ENCODE measurements at places on chromosomes 1 and 21.

DNA sequence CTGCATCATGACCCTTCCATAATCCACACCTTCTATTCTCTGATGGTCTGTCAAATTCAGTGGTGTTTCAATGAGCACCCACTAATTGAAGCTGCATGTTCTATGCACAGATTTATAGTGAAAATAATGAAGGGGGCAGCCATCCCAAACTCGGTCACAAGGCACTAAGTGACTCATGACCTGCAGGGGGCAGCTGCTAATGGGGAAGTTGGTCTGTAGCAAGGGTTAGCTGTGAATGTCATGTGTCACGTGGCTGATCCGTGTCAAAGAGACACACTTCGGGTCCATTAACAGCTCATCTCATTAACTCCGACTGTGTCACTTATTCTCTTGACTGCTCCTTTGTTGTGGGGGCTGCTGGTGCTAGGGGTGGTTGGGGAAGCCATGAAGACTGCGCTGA, 306.6 kb downstream of the PCP4 start:
- no peak for DNase-seq

GRCh38 chr1:49052102-49052501, 275.4 kb upstream of the BEND5 start:
- no peak for DNase-seq

- no peak for DNase-seq
Observed at GRCh38 chr1:47036764-47037163, 13.3 kb downstream of the CYP4X1 start.

DNA sequence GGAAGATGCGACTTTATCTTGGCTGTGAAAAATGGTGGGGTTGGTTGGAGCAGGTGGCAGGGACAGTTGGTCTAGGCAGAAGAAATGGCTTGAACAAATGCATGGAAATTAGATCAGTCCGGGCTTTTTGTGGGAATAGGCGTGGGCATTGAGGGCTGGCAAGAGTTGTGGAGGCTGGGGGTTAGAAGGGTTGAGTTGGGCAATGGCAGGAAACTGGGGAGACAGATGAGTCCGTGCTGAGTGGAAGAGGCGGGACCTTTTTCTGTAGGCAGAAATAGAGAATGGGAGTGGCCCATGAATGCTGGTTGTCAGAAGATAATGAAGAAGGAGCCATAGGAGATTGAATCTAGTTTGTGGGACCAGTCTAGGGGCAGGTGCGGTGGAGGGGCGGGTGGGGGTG, 6.9 kb downstream of the PDPN start:
- no peak for DNase-seq

GRCh38 chr1:115282807-115283208, 55.2 kb downstream of the NGF start:
- peak; percentile 82 for DNase-seq

DNA sequence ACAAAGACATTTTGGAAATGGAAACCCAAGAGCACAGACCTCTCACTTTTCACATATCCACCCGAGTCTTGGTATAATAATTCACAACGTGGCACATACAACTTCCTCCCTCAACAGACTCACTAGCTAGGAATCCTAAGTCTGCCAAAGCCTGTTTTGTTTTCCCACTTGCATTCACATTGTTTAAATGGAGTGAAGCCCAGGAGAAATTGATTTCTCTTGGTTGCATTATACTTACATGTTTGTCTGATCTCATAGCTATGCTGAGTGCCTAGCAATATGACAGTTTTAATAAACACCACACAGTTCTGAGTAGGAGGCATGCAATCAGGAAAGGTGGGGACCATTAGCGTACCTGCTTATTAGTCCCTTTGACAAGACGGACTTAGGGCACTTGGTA, 348.6 kb upstream of the ADGRL4 start:
- no peak for DNase-seq
